Activated CD4-positive, alpha-beta T cell treated with anti-CD3 and anti-CD28 coated beads for 1 hour (primary cell): ENCODE measurements at places on chromosomes 12 and 14.

GRCh38 chr14:54785136-54785777 lies 117.4 kb downstream of the GCH1 start:
- DNase-seq = no peak

- no peak for DNase-seq
These were observed 28.0 kb upstream of the ADIPOR2 start for GRCh38 chr12:1662761-1663439.

DNA sequence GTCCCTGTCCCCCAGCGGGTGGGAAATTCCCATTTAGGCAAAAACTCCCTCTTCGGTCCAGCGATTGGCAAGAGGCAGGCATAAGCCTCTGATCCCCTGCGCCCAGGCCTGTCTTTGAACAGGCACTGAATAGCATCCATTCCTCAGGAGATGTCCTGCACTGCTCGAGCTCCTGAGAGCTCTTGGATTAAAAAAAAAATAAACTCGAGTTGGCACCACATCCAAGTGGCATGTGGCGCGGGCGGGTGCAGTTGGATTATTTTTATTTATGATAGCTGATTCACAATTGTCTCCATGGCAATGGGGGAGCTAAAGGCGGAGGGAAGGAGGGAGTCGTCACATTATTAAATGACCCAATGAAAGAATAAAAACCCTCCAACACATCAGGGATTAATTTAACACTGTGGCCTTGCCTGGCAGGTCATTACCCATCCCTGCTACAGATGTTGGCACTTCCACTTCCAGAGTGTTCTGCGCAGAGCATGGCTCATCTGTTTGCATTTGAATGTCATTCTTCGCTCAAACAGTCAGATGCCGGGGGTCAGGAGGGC lies 207.2 kb downstream of the AACS start:
- DNase-seq = no peak

DNA sequence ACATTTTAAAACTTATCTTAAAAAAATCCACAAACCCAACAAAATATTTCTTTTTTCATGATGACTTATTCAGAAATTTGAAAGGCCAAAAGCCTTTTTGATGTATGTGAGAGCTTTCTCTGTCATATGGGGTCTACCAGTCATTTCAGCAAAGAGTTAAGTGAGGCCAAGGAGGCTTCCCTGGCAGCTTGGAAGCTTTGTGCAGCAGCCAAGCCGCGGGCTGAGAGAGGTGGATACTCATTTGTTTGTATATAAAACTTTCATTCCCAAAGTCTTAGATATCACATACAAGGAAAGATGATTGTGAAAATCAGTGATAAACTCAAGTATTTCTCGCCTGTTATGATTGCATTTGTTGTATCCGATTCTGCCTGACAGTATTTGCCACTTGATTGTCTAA lies 48.5 kb upstream of the RNU6-8 start:
- DNase-seq = no peak

GRCh38 chr12:104657726-104658484 lies 201.2 kb downstream of the CHST11 start:
- DNase-seq = no peak

- no peak for DNase-seq
These were observed 9.5 kb upstream of the BDKRB1 start for GRCh38 chr14:96246539-96246847.

GRCh38 chr14:99531251-99532096 lies 50.3 kb downstream of the CCNK start:
- DNase-seq = no peak

DNA sequence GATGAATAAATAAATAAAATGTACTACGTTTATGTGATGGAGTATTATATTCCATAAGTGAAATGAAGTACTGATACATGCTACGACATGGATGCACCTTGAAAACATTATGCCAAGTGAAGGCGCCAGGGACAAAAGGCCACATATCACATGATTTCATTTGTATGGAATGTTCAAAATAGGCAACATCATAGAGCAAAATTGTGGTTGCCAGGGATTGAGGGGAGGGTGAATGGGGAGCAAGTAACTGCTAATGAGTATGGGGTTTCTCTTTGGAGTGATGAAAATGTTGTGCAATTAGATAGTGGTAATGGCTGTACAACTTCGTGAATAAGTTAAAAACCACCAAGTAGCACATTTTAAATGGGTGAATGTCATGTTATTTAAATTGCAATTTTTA lies 132.8 kb downstream of the SLC38A4 start:
- DNase-seq = no peak

- DNase-seq = no peak
These were observed 16.5 kb upstream of the SERPINA4 start for GRCh38 chr14:94544726-94545125.

DNA sequence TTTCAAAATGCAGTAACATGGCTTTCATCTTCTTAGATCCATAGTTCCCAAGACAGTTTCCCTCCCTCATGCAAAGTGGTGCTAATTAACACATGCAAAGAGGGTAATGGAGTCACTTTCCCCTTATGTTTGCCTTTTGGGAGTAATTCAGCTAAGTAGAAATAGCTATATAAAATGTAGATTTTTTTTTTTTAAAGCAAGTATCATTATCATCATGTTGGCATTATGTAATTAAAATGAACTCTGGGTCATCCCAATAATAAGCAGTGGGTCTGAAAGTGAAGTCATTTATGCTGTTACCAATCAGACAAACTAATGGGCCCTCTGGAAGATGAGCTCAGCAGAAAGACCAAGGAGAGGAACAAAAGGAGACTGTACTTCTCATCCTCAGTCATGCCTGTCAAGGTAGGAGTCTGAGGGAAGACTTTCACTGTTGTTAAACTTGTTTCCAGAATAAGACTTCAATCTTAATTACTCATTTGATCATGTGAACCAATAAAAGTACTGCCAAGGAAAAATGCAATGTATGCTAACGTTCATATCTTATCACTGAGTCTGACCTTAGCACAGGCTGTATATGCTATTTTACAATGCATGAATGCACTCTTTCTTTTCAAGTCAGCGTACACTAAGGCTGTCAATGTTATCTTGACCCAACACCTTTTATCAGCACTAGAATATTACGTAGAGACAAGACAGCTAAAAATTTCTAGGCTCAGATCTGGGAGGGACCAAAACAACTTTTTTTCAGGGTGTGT lies 26.8 kb downstream of the AREL1 start:
- no peak for DNase-seq

GRCh38 chr14:104659146-104659545 lies 30.3 kb upstream of the INF2 start:
- no peak for DNase-seq

GRCh38 chr12:61213646-61214045 lies 1046.6 kb upstream of the USP15 start:
- DNase-seq = no peak

- no peak for DNase-seq
These were observed 30.7 kb downstream of the CRADD start for GRCh38 chr12:93707836-93708235.

GRCh38 chr12:76692846-76693245 lies 71.1 kb upstream of the ZDHHC17 start:
- DNase-seq = no peak

DNA sequence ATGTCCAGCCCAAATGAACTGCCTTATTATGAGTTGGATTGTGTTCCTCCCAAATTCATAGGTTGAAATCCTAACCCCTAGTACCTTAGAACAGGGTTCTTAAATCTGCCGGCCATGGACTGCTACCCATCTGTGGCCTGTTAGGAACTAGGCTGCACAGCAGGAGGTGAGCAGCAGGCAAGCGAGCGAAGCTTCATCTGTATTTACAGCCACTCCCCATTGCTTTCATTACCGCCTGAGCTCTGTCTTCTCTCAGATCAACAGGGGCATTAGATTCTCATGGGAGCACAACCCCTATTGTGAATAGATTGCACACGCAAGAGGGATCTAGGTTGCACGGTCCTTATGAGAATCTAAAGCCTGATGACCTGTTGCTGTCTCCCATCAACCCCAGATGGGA lies 9.8 kb upstream of the EML5 start:
- no peak for DNase-seq

- DNase-seq = no peak
These were observed 20.5 kb upstream of the DUSP6 start for GRCh38 chr12:89372584-89373370.

- no peak for DNase-seq
These were observed 73.0 kb downstream of the RMST start for GRCh38 chr12:97535582-97535981.

GRCh38 chr12:6635375-6635855 lies 344 bp downstream of the LPAR5 start:
- DNase-seq = peak; percentile 50

- no peak for DNase-seq
These were observed 703.0 kb upstream of the TBX3 start for GRCh38 chr12:115386946-115387345.

DNA sequence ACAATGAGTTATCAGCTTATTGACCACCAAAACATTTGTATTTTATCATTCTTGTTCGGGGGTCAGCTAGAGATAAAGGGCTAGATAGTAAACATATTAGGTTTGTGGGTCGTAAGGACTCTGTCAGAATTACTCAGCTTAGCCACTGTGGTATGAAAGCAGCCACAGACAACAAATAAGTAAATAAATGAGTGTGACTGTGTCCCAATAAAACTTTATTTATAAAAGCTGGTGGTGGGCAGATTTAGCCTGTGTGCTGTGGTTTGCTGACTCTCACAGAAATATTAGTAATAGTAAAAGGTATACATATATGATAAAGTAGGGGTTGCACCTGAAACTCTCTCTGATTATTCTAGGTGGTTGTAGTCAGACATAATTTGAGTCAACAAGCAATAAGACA lies 56.1 kb downstream of the TPH2 start:
- DNase-seq = no peak

- no peak for DNase-seq
These were observed 227.5 kb upstream of the LMO3 start for GRCh38 chr12:16833376-16834015.

DNA sequence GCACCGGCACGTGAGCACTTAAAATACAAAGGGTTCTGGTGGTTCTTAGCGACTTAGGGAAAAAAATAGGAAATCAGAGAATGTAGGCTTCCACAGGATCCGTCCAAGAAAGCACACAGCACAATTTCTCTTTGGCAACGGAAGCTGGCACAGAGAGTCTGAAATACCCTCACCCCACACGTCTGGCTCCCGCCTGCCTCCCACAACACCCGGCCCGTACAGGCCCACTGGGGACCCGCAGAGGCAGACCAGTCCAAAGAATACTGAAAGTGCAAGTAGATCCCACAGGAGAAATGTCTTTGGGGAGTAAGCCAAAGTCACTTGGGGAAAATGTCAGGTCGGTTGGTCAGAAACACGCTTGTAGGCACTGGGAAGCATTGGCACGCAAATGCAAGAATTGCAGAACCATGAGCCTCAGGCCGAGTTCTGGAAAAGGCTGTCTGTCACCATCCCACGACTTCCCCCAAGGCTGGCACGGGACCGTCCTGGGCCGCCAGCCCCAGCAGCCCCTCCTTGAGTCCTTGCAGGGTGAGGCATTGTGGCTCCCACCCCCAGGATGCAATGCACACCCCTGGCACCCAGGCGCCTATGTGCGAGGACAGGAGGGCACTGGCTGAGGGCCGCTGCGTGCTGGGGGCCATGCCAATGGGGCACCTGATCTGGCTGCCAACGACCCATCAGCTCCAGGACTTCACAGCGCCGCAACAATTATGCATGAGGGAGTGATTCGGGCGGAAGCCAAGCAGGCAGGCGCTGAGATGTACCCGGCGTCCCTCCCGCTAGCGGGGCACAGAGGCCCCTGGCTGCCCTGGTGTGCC lies 29.7 kb downstream of the CHGA start:
- no peak for DNase-seq

DNA sequence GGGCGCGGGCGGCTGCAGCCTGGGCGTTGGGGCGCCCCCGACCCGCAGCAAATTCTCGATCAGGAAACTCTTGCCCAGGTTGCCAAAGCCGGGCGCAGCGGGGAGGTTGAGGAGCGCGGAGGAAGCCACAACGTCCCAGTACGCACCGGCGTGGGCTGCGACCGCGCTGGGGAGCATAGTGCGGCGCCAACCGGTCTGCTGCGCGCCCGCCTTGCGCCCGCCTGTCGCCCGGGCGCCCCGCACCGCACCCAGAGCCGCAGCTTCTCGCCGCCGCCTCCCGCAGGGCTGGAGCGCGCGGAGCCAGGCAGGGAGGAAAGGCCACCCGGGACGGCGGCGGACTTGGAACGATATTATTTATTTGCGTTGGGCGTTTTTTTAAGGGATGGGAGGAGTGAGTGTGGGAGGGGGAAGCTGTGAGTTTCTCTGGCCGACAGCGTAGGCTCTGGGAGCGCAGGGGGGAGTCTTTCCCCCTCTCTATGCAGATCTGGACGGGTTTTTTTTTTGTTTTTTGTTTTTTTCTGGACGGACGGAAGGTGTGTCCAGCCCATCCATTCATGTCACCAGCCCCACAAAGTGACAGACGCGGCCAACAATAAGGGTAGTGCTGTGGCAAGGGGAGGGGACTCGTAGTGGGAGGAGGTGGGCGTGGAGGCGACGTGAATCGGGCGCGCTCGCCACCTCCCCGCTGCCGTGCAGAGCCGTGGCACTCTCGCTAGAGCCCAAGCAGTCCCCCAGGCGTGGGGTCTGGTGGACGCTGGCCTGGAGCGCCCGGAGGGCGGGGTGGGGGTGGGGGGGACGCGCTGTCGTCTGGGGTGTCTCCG lies at the start of gene DBX2:
DBX2 (minus strand) TSS at position 349 of the 821 bp plus-strand sequence; CDS start at position 177, 172 bp downstream.
- no peak for DNase-seq

DNA sequence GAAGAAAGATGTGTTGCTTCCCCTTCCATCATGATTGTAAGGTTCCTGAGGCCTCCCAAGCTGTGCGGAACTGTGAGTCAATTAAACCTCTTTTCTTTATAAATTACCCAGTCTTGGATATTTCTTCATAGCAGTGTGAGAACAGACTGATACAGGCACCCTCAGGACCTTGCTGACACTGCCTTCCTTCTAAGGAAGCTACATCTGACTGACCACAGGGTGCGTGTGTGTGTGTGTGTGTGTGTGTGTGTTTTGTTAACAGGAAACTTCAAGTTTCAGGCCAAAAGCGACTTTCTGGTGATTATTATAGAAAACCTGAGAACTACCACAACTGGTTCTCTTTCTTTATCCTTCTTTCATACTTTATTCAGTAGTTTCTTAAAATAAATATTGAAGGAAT lies 149.0 kb downstream of the CAPZA3 start:
- no peak for DNase-seq

GRCh38 chr14:58821421-58821820 lies 183.7 kb downstream of the DACT1 start:
- no peak for DNase-seq

DNA sequence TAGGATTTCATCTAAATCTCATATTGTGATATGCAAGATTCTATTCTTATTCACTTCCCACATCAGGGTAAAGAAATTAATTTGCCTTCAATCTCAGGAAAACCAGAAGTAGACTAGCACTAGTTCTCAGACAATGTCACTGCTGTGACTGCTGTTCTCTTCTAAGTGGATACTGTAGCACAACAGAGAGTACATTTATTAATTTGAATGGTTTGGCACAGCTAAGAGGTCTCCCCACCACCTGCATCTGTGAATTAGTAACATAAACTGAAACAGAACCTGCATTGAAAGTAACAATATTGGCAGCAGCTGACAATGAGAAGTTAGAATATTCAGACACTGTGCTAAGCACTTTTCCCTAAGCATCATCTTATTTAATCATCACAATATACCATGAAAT lies 253.1 kb downstream of the PDZRN4 start:
- DNase-seq = no peak

GRCh38 chr14:32090686-32091085 lies 13.6 kb downstream of the ARHGAP5 start:
- no peak for DNase-seq

- DNase-seq = no peak
These were observed 286.7 kb upstream of the GRIP1 start for GRCh38 chr12:66965621-66966020.
